ENCODE measurements at places on chromosomes 16 and 17.

DNA sequence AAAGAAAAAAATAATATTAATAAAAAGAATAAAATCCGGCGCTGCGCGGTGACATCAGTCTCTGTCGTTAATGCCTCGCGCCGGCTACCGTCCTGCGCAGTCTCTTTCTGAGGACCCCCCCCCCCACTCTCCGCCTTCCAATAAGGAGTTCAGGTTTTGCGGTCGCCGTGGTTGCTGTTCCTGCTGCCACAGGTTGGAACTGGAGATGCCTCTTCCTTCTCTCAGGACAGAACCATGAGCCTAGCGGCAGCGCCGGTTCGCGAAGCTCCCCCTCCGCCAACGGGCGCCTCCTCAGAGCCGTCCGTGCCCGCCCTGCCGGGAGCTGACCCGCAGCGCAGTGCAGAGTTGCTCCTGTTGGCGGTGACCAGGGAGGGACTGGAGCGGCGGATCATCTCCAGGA is 2093.4 kb downstream of the TP53TG3F start:
- DNase-seq = no peak

- no peak for DNase-seq
Measured at GRCh38 chr17:3602499-3602898, 6.7 kb downstream of the TRPV1 start.

GRCh38 chr16:9362050-9362449 is 270.6 kb downstream of the HAPSTR1 start:
- no peak for DNase-seq

DNA sequence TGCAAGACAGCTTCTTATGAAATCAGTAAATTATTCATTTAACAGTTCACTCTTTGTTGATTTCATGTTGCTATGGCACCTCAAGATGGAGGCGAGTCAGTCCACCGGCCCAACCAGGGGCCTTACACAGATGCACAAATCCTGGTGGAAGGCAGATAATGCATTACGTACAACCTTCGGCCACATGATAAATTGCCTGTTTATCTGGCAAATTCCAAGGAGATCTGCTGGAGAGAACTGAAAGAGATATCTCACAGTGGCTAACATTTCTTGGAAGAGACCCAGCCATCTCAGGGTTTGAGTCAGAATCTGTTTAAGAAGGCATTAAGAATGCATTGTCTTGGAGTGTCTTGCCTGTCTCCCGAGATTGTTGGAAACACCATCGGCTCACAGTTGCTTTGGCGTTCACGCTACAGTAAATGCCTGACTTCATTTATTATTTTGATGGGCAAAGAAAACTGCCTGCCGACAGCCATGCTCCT is 225.6 kb downstream of the MSI2 start:
- DNase-seq = no peak

DNA sequence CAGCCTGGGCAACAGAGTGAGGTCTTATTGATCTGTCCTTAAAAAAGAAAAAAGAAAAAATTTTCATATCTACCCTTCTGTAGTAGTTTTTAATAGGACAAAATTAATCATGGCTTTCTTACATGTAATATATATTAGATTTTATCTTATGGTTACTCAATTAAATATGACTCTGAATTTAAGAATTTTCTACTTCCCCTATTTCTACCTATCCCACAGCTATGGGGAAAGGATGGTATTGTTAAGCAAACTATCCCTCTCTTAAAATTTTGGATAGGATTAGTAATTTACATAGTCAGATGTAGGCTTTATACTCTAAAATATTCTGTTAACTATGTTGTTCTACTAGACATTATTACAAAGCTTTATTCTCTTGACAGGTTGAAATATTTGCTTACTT is 62.5 kb downstream of the NQO1 start:
- DNase-seq = no peak

GRCh38 chr16:23523321-23523720 is 13.0 kb upstream of the GGA2 start:
- DNase-seq = no peak

DNA sequence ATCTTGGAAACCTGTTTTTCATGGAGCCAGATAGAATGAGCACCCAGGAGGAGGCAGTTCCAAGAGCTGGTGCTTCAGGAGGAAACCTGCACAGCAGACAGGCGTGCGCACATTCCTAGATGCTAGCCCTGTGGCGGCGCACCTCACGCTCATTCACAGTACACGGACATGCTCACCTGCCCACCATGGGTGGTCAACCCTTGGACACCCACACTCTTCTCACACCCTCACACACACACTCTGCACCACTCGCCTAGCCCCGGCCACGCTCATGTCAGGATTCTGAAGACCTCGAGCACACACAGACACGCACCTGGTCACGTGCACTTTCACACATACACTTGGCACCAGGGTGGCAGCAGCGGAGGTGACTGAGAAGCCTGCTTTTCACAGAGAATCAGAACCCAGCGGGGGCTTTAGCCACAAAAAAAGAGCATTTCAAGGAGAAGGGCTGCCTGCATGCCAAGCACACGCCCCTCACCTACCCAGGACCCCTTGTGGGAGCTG is 28.6 kb downstream of the RAI1 start:
- no peak for DNase-seq

DNA sequence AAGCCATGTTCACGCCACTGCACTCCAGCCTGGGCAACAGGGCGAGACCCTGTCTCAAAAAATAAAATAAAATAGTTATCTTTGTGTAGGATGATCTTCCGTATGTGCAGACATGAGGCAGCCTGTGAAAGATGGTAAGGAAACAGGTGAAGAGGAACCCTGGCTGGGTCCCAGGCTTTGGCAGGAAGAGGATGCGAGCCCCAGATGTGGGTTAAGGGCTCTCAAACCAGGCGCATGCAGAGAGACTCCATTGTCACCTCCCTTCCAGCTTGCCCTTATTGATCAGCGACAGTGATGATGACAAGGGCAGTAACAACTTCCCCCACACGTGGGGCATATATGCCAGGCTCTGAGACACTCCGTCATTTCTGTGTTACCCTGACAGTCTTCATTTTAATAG is 106.8 kb downstream of the GNAO1 start:
- DNase-seq = no peak

DNA sequence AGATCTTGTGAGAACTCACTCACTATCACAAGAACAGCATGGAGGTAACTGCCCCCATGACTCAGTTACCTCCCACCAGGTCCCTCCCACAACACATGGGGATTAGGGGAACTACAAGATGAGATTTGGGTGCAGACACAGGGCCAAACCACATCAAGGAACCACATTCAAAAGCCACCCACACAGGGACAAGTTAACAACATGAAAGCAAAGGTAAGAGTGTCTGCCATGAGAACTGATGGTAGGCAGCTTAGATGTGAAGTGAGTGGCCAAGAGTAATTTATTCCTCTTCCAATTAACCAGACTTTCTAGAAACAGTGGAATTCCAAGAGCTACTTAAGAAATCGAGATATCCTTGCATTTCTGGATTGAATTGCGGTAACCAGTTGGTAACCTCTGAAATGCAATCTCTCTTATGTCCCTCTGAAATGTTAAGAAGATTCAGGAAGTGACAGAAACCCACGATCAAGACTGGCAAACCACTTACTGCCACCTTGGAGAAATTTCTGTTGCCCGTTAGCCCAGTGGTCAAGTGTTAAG is 167.4 kb upstream of the CACNG5 start:
- DNase-seq = no peak

DNA sequence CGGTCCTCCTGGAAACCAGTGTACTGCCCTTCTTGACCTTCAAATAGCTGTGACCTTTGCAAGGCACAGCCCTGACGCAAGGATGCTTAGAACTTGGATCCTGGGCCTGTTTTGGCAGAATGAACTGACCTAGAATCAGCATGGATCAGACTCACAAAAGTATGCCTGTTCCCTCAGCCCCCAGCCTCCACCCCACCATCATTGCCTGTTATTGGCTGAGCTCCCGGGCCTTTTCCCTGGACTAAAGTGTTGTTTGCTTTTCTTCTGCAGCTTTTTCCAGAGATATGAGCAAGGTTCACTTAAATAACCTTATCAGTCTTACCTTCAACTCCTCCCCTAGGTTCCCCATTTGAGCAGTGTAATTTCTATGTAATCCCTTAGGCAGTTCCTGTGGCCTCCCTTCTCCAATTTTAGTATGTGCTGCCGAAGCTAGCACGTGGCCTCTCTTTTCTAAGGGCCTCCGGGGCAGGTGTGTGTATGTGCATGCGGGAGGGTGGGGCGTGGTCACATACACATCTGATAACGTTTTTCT is 347.4 kb downstream of the MAF start:
- no peak for DNase-seq

DNA sequence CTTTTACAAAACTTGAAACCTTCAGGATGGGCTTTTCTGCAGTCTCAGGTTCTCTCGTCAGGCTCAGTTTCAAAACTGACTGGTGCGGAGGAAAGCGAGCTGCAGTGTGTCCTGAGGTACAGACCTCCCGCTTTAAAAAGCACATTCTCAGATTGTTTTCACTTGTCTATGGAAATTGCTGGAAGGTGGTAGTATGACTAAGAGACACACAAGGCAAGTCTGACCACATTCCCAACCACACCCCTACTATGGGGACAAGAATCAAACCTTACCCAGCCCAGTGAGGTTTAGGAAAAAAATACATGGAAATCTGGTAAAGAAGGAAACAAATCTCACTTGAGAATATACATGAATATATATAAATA is 18.2 kb downstream of the SRP68 start:
- no peak for DNase-seq

- no peak for DNase-seq
Measured at GRCh38 chr16:30018731-30019158, 4.3 kb upstream of the C16orf92 start.

DNA sequence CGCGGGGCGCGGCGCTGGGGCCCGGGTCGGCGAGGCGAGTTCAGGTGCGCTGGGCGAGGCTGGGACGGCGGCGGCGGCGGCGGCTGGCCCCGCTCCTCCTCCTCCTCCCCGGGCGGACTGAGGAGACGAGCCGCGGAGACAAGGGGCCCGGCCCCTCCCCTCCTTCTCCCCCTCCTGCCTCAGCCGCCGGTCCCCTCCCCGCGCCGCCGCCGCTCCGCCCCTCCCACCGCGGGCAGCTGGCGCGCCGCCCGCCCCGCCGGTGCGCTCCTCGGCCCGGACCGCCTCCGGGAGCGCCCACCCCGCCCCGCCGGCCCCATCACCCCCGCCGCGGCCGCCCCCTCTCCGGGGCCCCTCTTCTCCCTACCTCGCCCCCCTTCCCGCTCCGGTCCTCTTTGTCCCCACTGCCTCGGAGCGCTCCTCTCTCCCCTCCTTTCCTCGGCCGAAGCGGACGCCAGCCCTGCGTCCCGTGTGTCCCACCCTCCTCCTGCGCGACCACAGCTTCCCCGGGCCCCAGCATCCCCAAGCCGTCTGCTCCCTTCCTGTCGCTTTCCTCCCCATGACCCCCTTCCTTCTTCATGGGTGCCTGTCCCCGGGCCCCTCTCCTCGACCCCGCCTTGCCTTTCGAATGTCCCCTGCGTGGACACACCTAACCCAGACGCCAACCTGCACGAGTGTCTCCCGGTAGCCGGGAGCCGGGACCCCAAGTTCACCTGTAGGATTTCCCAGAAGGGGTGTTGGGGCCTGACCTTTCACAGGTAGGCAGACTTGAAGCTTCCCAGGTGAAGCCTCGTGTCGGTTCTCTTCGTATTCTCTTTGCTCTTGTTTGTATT is at the start of gene TOX3:
Gene TOX3 (minus strand): TSS at position 140 of the 830 bp plus-strand sequence. CDS start 420 bp downstream, outside the sequence.
- no peak for DNase-seq

DNA sequence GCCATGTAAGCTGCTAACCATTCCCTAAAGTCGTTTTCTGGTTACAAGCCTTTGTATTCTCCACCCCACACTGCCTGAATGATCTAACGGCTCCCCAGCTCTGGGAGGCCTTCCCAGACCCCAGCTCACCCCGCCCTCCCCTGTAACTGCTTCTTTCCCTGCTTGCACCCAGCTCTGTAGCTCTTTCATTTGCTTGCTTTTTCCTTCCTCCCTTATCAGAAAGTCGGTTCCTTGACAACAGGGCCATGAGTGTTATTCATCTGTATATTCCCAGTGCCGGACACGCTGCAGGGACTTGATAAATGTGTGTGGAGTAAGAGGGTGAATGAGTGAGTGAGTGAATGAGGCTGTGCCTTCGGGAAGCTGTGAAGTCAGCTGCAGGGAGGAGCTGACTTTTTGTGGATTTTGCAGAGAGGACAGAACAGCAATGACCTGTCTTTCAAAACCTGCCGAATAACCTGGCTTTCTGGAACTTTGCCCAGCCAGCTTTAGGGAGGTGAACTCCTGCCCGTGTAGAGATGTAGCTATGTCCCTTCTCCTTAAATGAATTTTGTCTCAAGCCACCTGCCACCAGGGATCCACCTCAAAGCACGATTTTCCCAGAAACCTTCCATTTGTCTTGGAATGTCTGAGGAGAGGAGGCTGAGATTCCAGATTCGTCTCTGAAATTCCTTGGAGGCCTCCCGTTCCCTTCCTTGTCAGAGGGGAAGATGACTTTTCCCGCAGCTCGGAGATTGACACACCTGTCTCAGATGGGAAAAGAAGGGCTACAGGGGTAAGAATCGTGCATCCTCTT is 20.0 kb upstream of the CACNG4 start:
- DNase-seq = no peak

DNA sequence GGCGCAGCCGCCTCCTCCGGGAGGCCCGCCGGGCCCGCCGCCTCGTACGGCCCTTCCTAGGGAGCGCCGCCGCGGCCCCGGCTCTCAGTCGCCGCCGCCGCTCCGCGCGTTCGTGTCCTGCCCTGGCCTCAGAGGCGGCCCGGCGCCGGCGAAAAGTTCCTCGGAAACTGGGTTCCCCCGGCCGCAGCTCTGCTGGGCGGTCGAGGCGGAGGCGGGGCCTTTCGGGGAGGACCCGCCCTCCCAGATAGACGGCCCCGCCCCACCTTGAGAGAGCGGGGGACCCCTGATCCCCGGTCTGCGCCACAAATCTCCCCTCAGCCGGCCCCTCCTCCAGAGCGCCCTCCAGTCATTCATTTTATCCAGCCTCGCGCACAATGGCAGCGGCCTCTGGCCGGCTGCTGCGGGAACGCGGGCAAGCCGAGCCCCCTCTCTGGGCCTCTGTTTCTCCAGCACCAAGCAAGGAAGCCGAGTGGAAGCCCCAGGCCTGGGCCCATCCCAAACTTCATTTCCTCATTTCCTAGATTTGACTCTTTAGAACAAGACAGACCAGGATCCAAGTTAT is at the start of gene SREBF1:
Gene SREBF1 (minus strand): TSS at position 169 of the 562 bp plus-strand sequence. CDS start 169 bp downstream, outside the sequence.
- no peak for DNase-seq

- no peak for DNase-seq
Measured at GRCh38 chr17:81382851-81383250, 12.4 kb upstream of the BAHCC1 start.

DNA sequence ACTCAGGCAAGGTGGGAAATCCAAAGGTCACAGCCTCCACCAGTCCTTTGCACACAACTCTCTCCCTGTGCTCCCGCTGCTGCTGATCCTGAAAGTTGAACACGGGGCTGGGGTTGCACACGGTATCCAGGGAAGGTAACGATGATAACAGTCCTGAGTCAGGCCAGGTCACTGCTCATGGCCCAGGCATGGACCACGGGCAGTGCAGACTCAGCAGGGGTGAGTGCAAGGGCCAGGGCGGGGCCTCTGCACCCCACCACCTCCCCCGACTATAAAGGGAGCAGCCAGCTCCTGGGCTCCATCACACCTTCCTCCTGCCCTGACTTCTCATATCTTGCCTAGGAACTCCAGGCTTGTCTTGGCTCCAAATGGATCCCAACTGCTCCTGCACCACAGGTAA is at the start of gene MT1B:
Gene MT1B (plus strand): TSS at position 301 of the 400 bp plus-strand sequence. CDS start 68 bp downstream, at position 369.
- DNase-seq = no peak

- no peak for DNase-seq
Measured at GRCh38 chr16:83501481-83501880, 306.3 kb upstream of the HSBP1 start.

All from activated T-helper 1 cell treated with anti-CD3 and anti-CD28 coated beads, Interleukin-2, amount 50 U/mL, for 16 hours (primary cell).